ENCODE measurements at places on chromosomes 5 and 9.

DNA sequence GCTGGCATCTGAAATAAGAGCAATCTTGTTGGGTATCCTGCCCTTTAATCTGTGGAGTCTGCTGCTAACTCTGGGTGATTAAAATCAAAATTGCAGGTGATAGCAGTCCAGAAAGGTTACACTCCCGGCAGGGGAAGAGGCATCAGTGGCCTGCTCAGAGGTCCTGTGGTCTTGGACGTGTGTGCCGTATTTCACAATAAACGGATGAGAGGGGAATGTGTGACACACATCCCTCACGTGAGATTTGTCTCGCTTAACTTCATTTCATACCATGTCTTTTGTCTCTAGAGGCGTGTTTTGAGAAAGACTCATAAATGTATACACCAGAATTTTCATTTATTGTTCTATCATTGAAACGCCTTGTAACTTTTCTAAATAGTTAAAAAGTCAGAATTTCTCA is 36.6 kb downstream of the FAM240B start:
- no peak for DNase-seq

GRCh38 chr5:74616236-74617146 is 24.0 kb downstream of the ENC1 start:
- no peak for DNase-seq

DNA sequence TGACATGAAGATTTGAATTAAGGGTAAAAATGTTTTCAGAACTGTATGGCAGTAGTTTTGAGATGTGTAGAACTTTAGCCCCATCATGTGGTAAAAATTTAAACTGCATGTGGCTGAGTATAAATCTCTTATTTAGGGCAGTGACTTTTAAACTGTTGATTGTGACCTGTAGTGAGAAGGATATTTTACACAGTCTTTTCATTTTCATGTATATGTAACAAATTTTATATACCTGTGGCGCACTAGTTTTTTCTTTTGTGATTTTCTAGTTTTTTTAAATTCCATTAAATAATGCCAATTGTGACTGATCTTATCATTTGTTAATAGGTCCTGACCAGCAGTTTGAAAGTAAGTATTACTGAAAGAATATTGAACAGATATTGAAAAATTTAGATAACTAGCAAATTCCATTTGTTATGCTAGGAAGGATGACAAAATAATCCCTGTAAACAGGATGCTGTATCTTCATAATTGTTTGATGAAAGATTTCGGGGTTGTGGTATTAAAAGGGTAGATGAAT is 47.2 kb downstream of the GPBP1 start:
- DNase-seq = peak; percentile 75

- no peak for DNase-seq
Observed at GRCh38 chr5:6302684-6303083, 75.7 kb downstream of the MED10 start.

GRCh38 chr5:61603211-61603908 is 271.3 kb downstream of the ZSWIM6 start:
- no peak for DNase-seq

- DNase-seq = no peak
Observed at GRCh38 chr5:113487416-113487780, 855 bp downstream of the MCC start.

DNA sequence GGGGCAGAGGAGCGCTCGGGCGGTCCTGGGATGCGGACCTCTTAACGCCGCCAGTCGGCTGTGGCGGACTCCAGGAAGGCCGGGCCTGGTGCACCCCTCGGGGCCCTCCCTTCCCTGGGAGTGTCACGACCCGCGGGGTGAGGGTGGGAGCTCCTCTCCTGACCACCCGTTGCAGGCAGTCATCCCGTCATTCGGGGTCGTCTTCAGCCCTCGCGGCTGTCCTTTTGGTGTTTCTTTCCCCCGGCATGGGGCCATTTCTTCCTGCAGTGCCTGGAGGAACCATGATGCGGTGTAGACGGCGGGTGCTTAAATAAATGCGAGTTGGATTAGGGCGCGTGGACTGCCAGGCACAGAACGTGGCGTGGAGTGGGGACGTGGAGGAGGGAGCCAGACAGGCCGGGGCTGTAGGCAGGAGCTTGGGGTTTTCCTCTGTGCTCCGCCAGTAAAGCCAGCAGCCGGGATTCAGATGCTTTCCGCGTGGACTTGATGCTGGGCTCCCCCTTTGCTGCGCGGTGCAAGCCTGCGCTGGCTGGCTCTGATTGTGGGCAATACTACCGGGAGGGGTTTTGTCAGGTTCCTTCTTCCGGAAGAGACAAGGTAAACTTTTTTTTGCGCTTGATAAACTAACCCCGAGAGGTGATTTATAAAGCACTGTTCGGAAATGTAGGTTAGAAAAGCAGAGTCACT is 868 bp downstream of the KDM4C start:
- peak; percentile 80 for DNase-seq

DNA sequence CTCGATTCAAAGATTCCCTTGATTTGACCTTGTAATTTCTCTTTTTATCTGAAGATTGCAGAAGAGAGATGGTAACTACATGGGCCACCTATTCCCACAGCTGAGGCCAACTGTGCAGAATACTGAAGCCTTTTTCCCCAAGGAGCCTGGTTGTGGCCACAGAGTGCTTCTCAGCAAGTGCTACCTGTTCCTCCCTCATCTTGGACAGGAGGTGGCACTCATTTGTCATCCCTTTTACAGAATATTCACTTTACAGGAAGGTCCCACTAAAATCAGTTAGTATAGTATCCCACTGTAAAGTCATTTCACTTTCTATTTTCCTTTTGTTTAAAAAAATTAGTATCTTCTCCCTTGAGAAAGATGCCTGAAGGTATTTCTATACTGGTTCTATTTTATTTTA is 346.4 kb downstream of the ARL15 start:
- no peak for DNase-seq

- DNase-seq = peak; percentile 49
Observed at GRCh38 chr5:125536095-125536494, 789.7 kb upstream of the ZNF608 start.

GRCh38 chr5:2996248-2996647 is 244.8 kb upstream of the IRX2 start:
- no peak for DNase-seq

- DNase-seq = no peak
Observed at GRCh38 chr9:24939109-24939850, 393.6 kb upstream of the IZUMO3 start.

- DNase-seq = peak; percentile 21
Observed at GRCh38 chr5:36301858-36302603, at the start of gene RANBP3L. Gene RANBP3L, minus strand, starts transcription at chr5:36301902. Its CDS starts 486 bp downstream, at chr5:36301416.

DNA sequence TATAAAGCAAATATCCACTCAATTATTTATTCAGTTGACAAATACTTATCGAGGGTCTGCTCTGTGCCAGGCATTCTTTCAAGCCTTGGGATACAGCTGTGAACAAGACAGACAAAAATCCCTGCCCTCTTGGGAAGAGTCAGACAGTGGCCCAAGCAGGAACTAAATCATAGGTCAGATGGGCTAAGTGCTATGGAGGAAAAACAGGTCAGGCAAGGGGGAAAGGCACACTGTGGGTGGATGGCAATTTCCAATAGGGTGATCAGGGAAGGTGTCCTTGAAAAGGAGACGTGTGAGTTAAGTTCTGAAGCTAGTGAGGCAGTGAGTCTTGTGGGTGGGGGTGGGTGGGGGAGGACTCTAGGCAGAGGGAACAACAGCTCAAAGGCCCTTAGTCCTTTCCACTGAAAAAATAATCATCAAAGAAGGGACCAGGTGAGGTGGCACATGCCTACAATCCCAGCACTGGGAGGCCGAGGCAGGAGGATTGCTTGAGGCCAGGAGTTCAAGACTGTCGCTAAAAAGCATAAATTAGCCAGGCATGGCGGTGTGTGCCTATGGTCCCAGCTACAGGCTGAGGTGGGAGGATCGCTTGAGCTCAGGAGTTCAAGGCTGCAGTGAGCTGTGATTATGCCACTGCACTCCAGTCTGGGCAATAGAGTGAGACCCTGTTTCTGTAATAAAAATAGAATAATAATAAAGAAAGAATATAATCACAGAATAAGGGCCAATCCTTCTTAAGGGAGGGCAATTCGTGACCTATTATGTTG is 95.2 kb upstream of the CPEB4 start:
- DNase-seq = no peak

- peak; percentile 19 for DNase-seq
Observed at GRCh38 chr5:28766565-28767158, 1728.3 kb upstream of the CDH9 start.

- DNase-seq = no peak
Observed at GRCh38 chr5:149271195-149271715, 404 bp upstream of the AFAP1L1 start.

- DNase-seq = no peak
Observed at GRCh38 chr5:73066466-73066865, 53.9 kb upstream of the TMEM171 start.

GRCh38 chr9:134644725-134645606 is 3.4 kb downstream of the COL5A1 start:
- no peak for DNase-seq
